Right atrium auricular region (tissue), 2 donors: ENCODE measurements at places on chromosomes 7 and 10. TPM values are rescaled to one million over a fixed set of nuclear protein-coding genes. Genes with fewer than 3 reads are reported as not detected.

The OR2A5 gene
- total RNA-seq = not detected

The FUOM gene
- 32.6 TPM for total RNA-seq

The CHN2 gene
- total RNA-seq = 6.6 TPM

The FAM25A gene
- total RNA-seq = not detected

The CALML3 gene
- not detected for total RNA-seq

The CARD11 gene
- 0.22 TPM for total RNA-seq

The MYOF gene
- total RNA-seq = 13.4 TPM

The SPDYE8 gene
- not detected for total RNA-seq

The TSPAN15 gene
- total RNA-seq = 6.6 TPM

The LRRC72 gene
- total RNA-seq = not detected

The C10orf67 gene
- total RNA-seq = 0.16 TPM

- DNase-seq = no peak
Measured at GRCh38 chr7:93813514-93813913, 77.0 kb downstream of the TFPI2 start.

- no peak for DNase-seq
Measured at GRCh38 chr10:95505084-95505610, 56.0 kb downstream of the SORBS1 start.

GRCh38 chr7:113085781-113086390 is 741 bp downstream of the GPR85 start:
- no peak for DNase-seq

- no peak for DNase-seq
Measured at GRCh38 chr7:151373599-151373998, 32.0 kb downstream of the NUB1 start.

GRCh38 chr7:91240376-91240941 is 23.8 kb upstream of the FZD1 start:
- DNase-seq = no peak

GRCh38 chr10:89783406-89783805 is 82.0 kb downstream of the KIF20B start:
- DNase-seq = no peak

DNA sequence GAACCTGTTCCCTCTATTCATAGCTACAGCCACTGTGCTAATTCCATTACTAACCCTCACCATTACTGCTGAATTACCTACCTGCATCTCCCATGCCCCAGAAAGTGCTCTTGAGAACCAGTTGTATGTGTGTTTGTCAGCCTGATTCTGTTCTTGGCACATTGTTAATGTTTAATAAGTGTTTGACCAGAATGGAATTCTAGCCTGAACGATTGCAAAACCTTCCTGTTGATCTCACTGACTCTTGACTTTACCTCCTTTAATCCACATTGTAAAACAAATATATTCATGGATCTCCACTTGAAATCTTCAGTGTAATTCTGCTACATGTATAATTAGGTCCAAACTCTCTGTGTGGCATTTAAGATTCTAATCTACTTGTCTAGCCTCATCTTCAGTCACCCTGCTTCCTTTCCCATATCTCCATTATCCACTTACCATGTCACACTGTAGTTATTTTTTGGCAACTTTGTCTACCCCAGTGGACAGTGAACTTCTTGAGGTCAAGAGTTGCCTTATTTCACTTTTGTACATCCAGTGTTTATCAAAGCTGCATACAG is 4.9 kb downstream of the ZNF277 start:
- no peak for DNase-seq

GRCh38 chr7:46524350-46524749 is 603.3 kb upstream of the IGFBP3 start:
- no peak for DNase-seq

DNA sequence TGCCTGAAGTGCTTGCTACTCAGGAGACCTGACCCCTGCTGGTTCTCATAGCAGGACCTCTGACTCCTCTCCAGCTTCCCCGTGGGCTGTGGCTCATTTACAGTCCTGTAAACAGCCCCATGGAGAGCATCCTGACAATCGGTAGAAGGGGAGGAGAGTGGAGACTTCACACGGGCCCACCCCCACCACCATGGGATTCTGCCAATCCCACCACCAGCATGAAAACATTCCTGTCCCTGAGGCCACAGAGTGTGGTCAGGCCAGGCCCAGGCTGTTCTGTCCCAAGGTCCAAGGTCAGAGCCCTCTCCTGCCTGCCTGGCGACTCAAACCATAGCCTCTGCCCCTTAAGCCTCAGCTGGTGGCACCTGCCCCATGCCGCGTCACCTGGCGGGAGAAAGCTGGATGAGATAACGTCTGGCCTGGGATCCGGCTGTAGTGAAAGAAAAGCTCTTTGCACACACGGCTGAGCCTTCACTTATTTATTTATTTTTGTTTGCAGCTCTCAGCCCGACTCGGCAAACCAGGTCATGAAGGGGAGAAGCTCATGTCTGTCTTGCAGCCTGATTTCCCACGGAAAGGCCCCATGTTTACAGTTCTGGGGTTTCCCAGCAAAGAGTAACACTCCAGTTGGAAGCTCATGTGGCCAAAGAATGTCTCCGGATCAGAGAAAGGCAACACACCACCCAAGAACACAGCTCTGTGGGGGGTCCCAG is 293.6 kb upstream of the ZMIZ1 start:
- no peak for DNase-seq

GRCh38 chr10:22252224-22252800 is 34.5 kb upstream of the EBLN1 start:
- peak; percentile 72 for DNase-seq

DNA sequence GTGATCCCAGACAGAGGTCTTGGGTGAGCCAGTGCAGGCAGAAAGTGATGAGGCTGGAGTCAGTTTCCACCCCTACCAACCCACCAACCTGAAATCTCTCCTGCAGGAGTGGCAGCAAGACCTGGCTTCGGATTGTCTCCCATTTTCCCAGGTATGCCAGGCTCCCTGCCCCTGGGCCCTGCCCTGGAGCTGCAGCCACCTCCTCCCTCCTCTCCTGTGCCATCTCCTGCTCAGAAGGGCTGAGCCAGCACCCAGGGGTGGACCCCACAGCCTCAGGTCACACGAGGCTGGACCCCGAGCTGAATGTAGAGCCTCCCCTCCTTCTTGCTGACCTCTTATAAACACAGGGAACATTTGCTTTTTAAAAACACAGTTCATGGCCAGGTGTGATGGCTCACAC is 17.0 kb upstream of the LIMK1 start:
- DNase-seq = no peak

DNA sequence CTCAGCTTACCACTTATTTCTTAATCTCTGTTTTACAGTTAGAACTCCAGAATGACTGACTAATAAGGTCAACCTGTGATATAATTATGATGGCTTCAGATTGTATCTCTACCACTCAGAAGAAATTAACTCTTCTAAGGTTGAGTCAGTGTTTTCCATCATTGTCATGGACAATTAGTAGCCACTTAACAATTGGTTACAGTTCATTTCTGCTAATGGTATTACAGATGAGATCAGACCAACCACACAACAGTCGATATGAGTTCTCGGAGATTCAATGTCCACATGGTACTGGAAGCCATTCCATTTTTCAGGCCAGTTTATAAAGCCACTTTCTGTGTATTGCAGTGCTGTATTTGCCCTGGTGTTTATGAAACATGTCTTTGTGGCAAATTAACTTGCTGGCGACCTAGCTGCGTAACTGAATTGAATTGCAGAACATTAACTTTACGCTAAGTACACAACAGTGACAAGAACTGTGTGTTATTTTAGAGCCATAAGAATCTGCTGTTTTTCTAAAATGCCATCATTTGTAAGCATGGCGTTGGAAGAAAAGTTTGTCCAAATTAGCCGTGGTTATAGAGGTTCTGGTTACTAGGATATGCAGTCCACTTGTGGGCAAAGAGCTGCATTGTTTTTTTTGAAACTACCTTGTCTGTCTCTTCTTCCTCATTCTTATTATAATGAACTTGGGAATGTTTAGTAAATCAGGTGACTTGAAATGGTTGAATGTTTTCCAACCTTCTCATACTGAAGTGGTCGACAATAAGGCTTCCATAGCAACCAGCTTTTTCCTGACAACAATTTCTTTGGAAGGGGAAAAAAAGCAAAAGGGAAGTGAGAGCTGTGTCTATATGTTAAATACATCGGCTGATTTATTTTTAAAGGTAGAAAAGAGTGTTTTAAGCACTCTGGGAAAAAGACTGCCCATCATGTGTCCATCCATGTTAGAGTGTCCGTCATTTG is 76.4 kb downstream of the CELF2 start:
- no peak for DNase-seq

DNA sequence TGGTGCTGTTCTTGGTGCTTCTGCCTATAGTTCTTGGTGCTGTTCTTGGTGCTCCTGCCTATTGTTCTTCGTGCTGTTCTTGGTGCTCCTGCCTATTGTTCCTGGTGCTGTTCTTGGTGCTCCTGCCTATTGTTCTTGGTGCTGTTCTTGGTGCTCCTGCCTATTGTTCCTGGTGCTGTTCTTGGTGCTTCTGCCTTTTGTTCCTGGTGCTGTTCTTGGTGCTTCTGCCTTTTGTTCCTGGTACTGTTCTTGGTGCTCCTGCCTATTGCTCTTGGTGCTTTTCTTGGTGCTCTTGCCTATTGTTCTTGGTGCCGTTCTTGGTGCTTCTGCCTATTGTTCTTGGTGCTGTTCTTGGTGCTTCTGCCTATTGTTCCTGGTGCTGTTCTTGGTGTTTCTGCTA is 71.1 kb downstream of the PTPRN2 start:
- no peak for DNase-seq

- no peak for DNase-seq
Measured at GRCh38 chr7:122691569-122692235, 7.2 kb downstream of the RNF133 start.

GRCh38 chr10:4865945-4866661 is 40.1 kb downstream of the AKR1E2 start:
- no peak for DNase-seq

DNA sequence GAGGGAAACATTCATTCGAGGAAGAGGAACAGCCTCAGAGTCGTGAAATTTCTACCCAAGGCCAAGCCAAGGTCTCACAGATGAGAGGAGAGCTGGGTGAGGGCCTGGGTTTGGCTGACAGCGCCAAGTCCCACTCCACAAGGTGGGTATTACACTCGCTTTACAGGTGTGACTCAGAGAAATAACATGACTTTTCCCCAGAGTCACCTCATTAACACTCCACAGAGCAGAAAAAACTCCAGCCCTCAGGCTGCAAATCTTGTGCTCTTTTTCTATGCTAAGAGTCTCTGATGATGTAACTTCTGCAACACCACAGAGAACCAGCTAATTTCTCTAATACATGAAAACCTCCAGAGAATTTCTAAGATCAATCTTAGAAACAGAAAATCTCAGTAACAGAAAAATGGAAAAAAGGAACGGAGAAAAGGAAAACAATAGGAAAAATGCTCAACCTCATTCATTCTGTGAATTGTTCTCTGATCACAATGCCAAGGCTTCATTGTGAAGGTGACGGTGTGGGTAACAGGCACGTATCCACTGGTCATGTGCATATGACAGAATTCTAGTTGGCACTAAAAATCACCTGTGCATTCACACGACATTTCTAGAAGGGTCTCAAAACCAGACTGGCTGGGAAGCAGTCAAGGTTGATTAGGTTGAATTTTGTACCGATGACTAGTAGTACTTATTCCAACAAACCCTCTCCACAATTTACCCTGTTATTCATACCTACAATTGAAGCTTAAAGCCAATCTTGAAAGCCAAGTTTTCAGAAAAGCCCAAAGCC is 20.3 kb downstream of the YWHAG start:
- no peak for DNase-seq

- no peak for DNase-seq
Measured at GRCh38 chr10:48708144-48708543, 23.5 kb downstream of the WDFY4 start.
